Stimulated activated CD4-positive, alpha-beta T cell treated with anti-CD3 and anti-CD28 coated beads, Interleukin-1b, Interleukin-23, amount 100 ng/mL, for 48 hours (primary cell): ENCODE measurements at places on chromosomes 13 and 19.

- no peak for DNase-seq
Observed at GRCh38 chr19:12913011-12913561, 6.0 kb downstream of the SYCE2 start.

DNA sequence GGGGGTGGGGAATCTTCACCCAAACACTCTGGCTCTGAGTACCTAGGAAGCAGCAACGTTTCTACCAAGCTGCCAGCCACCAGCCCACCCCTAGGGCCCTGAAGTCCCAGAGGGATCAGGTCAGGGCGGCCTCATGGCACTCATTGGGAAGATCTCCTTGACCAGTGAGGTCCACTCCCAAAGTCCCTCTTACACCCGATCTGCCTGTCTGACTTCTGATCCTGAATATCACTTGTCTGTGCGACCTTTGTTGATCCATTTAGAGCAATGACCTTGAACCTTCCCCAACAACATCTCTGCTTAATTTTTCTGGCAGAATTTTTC is 2.1 kb upstream of the GNA15 start:
- no peak for DNase-seq

GRCh38 chr19:35915443-35915842 is 7.3 kb upstream of the TYROBP start:
- DNase-seq, result no peak

DNA sequence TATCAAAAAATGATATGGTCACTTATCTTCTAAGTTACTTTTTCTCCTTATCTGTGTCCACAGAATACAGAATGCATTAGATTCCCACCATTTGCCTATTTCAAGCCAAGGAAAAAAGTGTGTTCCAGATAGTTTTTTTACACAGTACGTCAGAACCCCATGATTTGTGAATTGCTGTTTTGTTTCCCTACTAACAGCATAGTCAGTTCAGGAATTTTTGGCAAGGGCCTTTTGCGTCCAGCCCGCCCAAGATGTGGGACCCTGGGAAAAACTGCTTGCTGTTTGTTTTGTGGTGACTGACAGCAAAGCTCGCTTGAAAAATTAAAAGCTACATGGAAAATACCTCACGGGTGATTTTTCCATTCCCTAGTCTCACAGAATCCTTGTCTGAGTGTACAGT is 20.4 kb upstream of the FAM216B start:
- DNase-seq, result no peak

DNA sequence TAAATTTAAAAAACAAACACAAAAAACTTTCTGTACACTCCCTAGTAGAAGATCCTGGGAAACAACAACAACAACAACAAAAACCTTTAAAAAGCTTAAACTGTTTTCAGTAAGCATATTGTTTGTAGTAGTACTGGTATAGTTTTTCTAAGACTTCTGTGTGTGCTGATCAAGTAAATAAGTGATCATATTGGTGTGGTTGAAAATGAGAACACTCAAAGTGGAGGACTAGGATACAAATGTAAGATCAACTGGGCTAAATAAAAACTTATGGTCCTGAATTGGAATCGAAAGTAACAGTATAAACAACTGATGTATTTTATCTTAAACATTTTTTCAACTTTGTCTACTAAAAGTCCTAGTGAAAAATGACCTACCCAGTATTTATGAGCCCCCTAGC is 135.5 kb downstream of the FOXO1 start:
- DNase-seq, result no peak

- DNase-seq, result no peak
Observed at GRCh38 chr13:51034906-51035305, 76.2 kb downstream of the C13orf42 start.

DNA sequence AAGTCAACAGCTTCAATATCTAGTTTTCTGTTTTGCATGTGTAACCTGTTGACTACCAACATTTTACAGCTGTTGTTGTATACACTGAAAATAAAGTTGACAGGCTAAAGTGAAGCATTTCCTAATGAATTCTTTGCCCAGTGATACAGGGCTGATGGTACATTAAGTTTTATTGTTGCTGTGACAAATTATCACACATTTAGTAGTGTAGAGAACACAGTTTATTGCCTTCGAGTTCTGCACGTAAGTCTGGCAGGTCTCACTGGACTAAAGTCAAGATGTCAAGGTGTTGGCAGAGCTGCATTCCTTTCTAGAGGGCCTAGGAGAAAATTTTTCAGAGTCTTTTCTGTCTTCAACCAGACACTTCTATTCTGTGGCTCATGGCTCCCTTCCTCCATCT is 184.2 kb downstream of the SLITRK6 start:
- no peak for DNase-seq

GRCh38 chr19:53947624-53948023 is 15.1 kb upstream of the CACNG8 start:
- no peak for DNase-seq

- DNase-seq, result no peak
Observed at GRCh38 chr13:40076765-40077362, 421.4 kb downstream of the COG6 start.

DNA sequence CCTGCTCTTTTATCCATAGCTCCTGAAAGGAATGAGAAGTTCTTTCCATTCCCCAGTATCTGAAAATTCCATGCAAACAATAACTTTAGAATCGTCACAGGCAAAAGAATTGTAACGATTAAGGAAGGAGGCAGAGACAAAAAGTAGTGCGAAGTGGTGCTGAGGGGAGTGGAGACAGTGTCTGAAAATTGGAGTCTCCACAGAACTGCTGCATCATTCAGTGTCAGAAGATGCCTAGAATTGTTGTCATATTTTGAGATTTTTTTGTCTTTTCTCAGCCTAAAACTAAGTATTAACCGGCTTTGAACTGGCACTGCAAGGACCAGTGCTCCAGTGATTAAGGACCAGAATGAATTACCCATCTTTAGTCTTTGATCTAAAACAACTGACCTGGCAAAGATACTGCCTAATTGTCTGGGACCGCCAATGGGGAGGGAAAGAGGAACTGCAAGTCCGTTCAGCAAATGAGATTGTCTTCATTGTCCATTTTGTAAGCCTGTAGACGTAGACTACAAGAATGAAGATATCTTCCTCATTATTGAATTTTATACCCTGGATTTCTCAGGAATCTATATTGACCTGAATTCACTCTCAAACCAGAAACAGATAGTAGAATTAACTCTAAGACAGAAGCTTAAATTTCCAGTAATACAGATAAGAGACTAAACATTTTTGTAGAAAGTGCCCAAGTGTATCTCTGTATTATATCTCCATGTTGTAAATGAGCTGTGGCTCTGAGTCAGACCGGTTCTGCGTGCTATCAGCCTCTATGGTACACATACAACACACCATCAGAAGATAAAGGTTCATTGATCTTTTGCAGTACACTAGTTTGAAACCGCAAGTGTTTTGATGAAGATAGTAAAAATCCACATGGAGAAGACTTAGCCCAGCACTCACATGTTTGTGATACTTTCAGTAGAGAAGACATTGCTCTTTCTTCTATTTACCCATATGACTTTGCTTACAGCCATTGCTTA is 293.2 kb downstream of the EFNB2 start:
- no peak for DNase-seq

DNA sequence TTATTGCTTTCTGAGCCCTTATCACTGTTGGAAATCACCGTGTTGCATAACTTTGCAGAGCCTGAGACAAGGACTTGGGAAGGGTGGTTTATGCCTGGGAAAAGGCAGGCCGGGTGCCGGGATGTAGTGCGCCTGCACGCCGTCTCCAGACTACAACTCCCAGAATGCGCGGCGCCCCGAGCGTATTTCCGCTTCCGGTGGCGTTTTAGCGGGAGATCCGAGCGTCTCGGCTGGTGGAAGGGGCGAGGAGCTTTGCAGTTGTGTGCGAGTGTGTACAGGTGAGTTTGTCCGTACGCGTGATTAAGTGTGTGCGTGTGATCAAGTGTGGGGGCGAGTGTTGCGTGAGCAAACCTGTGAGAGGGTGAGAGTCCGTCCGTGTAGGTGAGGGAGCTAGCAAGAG is 75.4 kb downstream of the PEG3 start:
- DNase-seq, result peak; percentile 5

GRCh38 chr13:96090240-96091101 is 564 bp downstream of the HS6ST3 start:
- no peak for DNase-seq

GRCh38 chr19:46408664-46409039 is 4.7 kb downstream of the CCDC8 start:
- DNase-seq, result no peak

DNA sequence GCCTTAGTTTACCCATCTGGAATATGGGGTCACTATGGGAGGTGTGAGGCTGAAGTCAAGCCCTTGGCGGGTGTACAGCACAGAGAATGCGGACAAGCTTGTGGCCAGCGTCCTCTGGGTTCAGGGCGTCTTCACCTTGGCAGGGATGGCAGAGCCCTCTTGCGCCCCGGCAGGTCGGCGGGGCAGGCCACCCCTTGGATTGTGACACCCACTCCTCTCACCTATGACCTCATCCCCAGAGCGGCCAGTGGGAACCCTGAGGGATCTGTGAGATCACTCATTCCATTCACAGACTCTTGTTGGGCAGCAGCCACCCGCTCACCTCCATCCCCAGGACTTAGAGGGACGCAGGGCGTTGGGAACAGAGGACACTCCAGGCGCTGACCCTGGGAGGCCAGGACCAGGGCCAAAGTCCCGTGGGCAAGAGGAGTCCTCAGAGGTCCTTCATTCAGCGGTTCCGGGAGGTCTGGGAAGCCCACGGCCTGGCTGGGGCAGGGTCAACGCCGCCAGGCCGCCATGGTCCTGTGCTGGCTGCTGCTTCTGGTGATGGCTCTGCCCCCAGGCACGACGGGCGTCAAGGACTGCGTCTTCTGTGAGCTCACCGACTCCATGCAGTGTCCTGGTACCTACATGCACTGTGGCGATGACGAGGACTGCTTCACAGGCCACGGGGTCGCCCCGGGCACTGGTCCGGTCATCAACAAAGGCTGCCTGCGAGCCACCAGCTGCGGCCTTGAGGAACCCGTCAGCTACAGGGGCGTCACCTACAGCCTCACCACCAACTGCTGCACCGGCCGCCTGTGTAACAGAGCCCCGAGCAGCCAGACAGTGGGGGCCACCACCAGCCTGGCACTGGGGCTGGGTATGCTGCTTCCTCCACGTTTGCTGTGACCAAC is at the start of gene SPACA4:
SPACA4 (plus strand) TSS at position 280 of the 896 bp plus-strand sequence; CDS start at position 517, 237 bp downstream.
- DNase-seq, result no peak

DNA sequence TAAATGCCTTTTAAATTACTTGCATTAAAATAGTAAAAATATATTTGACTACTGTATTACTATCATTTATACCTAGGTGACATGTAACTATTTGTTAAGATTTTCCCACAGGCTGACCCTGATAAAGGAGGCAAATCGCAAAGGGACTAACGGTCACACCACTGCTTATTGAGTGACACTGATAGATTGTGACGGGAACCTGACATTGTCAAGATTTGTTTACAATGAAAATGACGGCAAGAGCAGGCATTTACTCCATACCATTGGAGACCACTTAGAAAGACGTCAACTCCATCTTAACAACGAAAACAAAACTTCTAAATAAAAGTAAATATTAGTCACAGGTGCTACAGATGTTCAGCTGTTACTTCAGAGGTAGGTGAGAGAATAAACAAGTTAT is 289.0 kb downstream of the DACH1 start:
- DNase-seq, result no peak

DNA sequence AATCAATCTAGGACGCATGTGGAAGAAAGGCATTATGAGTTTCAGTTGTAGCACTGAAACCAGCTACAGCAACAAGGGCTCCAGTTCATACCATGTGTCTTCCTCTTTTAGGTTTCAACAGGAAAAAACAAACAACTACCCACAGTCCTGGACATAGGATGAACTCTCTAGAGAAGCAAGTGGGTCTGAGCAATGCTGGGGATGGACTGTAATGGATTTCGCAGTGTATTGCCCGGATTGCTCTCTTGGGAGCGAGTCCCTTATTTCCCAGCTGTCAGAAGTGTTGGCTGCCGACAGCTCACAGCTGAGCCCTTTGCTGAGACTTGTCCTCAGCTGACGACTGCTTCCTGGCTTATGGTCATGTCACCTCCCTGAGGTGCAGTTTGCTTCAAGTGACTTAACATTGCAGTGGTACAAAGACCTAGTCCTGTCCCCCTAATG is 12.1 kb upstream of the MYCBP2 start:
- DNase-seq, result no peak

- no peak for DNase-seq
Observed at GRCh38 chr13:85632526-85633195, 166.6 kb downstream of the SLITRK6 start.

DNA sequence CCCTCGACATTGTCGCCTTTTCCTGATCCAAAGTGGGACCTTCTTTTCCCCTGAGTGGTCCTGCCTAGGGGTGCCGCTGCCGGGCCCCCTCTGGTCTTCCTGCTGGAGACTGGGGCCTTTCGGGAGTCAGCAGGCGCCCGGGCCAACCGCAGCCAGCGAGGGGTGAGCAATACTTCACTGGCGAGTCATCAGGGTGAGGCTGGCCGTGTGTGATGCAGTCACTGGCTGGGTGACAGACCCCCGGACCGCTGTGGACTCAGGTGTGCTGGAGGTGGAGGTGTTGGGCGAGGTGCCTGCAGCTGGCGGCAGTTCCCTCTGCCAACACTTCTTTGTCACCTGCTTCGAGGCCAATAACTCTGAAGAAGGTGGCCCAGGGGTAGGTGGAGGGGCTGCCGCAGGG is 1.5 kb upstream of the CGB5 start:
- no peak for DNase-seq

DNA sequence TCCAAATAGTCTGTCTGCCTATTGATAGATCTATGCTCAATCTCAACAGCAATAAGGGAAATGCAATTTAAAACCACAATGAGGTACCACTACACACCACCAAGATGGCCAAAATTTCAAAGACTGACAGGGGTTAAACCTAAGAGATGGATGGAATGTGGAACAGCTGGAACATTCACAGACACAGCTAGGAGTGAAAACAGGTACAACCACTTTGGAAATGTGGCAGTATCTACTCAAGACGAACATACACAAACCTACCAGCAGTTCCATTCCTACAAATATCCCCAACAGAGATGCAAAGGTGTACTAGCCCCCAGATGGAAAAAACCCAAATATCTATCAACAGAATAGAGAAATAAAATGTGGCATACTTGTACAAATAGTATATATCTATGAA is 86.4 kb downstream of the TSC22D1 start:
- DNase-seq, result no peak

DNA sequence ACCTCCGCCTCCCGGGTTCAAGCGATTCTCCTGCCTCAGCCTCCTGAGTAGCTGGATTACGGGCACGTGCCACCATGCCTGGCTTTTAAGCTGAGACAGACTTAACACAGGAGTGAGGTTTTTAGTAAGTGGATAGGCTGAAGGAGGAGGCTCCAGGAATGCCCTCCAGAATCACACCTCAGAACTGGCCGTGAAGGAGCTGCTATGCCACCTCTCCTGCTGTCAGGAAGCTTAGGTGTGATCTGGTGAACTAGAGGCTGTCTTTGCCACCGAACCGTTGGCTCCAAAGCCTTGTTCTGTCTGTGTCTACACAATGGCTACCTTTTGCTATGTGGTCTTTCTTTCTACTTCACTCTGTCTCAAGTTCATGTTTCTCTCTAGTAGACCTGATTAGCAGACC is 4.2 kb downstream of the PDCD2L start:
- no peak for DNase-seq

- DNase-seq, result no peak
Observed at GRCh38 chr13:25153736-25154135, 18.4 kb downstream of the AMER2 start.
